ENCODE measurements at places on chromosomes 7 and 10.

DNA sequence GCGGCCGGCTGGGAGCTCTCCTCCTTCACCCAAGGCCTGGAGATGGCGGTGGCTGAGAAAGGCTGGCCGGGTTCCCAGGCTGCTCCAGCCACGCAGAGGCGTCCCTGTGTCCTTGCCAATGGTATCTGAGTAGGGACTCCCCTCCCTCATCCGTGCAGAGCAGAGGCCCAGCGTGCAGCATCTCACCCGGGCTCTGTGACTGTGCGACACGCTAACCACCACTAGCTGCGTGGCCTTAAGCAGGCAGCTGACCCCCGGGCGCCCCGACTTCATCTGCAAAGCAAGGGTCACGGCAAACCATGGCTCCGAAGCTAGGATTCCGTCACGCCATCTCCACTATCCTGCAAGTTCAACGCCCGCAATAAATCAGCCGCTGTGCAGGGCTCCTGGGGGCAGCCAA, 47.2 kb upstream of the TNRC18 start:
- DNase-seq: no peak

DNA sequence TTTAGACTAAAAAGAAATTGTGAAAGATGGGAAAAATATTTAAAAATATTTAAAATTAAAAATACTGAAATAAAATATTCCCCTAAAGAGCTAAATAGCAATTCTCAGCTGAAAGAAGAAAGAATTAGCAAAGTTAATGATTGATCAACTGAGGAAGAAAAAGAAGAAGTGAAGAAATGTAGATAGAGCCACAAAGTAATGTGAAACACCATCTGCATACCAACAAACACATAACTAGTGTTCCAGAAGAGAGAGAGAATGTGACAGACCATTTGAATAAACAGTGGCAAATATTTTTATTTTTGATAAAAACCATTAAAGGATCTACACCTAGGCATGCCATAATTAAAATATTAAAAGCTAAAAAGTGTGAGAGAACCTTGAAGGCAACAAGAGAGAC, 784.5 kb upstream of the ZWINT start:
- peak; percentile 3 for DNase-seq

DNA sequence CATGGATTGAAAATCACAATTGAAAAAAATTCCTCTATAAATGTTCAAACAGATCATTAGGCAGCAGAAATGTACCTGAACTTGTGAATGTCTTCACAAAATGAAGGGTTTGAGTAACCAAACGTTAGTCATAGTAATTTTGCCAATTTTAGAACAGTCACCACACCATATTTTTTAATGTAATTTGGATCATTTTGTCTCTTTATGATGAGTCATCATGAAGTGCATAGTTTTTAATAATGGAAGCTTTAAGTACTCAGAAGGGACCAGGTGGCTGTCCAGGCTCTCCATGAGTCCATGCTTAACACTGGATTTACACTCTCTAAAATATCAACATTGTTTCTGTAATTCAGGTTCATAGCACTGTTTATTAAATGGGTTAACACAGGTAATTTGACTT, 219.2 kb downstream of the ETV1 start:
- no peak for DNase-seq

- no peak for DNase-seq
These were observed 85.7 kb downstream of the GLI3 start for GRCh38 chr7:42151309-42151708.

GRCh38 chr7:142668495-142668894, 80.8 kb upstream of the PRSS1 start:
- no peak for DNase-seq

DNA sequence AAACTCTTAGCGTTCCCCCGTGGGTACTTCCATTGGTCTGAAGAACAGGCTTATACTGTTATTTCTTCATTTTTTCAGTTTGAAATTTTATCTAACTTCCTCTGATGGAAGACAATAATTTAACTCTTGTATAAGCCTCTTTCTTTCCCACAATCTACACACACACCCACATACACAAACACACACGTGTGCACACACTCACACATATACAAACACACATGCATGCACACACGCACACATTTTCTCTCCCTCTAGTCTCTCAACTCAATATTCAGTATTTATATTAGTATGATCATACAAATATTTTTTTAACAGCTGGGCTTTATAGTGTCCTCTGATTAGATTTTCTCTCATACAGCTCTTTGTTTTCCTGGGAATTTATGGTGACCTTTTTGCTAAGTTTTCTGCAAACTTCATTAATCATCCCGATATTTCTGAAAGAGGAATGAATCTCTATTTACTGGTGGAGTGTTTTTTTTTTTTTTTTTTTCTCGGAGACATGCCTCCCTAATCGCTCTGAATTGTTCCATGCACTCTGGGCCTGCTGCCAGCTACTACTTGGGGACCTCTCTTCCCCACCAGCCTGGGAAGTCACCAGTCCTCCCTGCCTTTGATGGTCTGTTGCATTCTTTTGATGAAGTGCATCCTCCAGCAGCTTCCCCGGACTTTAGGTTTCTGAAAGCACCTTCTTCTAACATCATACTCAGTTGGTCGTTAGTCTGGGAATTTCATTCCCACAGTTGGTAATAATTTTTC, 75.5 kb downstream of the ZNF777 start:
- DNase-seq: no peak

GRCh38 chr7:121521711-121522400, 125.7 kb upstream of the FAM3C start:
- no peak for DNase-seq

- no peak for DNase-seq
These were observed 336.7 kb upstream of the KLF6 start for GRCh38 chr10:4121502-4122380.

DNA sequence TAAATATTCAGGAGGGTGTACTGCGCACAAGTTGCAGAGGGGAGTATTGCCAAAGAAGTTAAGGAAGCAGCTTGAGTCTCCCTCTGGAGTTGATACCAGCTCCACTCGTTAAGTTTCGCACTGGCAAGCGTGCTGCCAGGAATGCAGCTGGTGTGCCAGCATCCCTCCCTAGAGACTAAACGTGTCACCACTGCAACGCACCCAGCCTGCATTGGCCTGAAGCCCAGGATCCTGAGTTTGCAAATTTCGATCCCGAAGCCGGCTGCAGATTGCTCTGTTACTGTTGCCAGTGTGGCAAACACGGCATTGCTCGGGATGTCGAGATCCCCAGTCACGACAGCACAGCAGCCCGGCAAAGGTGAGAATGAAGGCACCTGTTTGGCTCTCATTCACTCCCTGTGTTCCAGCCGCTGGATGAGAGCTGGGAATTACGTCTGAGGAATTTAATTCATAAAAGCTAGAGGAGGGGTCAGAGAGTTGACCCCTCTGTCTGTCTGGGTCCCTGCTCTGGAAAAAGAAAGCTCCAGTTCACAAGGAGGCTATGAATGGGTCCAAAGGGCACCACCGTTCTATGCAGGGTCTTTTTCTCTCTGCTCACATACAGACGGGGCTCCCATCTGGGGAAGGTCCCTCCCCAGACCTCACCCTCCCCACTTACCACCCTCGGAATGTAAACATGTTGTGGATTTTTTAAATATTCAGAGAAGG, 61.0 kb downstream of the NRP1 start:
- DNase-seq: no peak

- peak; percentile 18 for DNase-seq
These were observed 24.9 kb downstream of the SAMD9 start for GRCh38 chr7:93092757-93093370.

GRCh38 chr7:150648353-150649079, 16.3 kb upstream of the GIMAP6 start:
- DNase-seq: no peak

DNA sequence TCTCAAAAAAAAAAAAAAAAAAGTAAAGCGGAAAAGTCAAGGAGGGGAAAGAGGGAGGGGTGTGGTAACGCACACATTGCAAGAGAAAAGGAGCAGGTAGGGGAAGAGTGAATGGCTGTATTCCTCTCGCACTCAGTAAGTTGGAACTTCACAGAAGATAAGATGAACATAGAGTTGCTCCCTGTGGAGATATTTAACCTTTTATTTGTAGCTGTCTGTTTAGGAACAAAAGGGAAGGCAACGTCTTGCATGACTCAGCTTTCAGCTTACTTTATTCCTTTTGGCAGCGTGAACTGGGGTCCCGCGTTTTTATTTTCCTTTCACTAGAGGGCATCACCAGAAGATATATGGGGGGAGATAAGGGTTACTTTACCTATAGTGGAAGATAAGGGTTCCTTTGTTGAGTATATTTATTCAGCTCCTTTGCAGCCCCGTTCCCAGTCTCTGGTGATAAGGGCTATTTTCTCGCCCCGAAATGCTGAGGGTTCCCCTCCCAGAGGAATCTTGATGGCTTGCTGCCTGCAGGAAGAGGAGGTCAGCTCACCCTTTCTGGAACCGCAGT, 78.5 kb downstream of the APBB1IP start:
- DNase-seq: no peak

GRCh38 chr7:81256991-81257390, 338.1 kb upstream of the SEMA3C start:
- no peak for DNase-seq

Data from GM20000 (cell line).